ENCODE measurements at places on chromosomes 2 and 18.

- DNase-seq = no peak
Measured at GRCh38 chr2:112073875-112074274, 18.8 kb downstream of the TMEM87B start.

GRCh38 chr18:25365242-25365641 lies 13.3 kb upstream of the ZNF521 start:
- no peak for DNase-seq

DNA sequence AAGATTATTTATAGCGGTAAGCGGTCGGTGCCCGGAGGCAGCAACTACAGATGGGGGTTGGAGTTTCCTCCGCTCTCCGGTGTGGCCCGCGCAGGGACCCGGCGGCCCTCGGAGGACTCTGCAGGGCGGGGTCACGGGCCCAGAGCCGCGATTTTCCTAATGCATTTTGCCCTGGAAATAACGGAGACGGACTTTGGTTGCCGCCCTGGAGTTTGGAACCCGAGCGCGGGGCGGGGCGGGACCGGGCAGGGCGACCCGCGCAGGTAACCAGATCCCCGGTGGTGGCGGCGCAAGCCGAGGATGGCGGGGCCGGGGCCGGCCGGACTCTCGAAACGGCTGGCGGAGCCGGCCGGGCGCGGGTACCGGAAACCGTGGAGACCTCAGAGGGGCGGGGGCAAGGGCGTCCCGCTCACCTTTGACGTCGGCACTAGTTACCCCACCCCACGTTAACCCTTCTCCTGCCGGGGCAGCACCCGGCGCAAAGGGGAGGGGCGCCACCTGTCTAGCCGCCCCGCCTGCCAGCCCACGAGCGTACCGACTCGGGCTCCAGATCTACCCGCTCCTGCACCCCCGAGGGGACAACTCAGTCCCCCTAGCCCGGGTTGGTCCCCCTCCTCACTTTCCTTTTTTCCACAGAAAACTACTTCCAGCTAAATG lies 2.9 kb downstream of the CYP26B1 start:
- DNase-seq = no peak

GRCh38 chr2:72010647-72011369 lies 136.9 kb downstream of the CYP26B1 start:
- no peak for DNase-seq

GRCh38 chr2:102044967-102045489 lies 53.3 kb downstream of the IL1R2 start:
- DNase-seq = no peak

- DNase-seq = peak; percentile 76
Measured at GRCh38 chr2:121363632-121364420, 78.8 kb upstream of the TFCP2L1 start.

- peak; percentile 71 for DNase-seq
Measured at GRCh38 chr2:176554101-176555048, 285.1 kb downstream of the MTX2 start.

GRCh38 chr2:177036747-177037146 lies 175.8 kb upstream of the HNRNPA3 start:
- DNase-seq = no peak

DNA sequence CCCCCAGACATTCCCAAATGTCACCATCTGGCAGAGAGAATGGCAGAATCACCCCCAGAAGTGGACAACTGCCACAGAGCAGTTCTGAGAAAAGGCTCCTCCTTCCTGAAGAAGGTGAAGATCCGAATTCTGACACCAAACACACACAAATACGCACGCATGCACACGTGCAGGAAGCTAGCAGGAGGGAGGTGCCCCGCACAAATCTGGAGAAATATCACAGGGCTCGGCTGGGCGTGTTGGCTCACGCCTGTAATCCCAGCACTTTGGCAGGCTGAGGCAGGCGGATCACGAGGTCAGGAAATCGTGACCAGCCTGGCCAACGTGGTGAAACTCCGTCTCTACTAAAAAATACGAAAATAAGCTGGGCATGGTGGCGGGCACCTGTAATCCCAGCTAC lies 38.5 kb upstream of the ATG16L1 start:
- DNase-seq = no peak

- peak; percentile 12 for DNase-seq
Measured at GRCh38 chr18:2588666-2589344, 17.4 kb downstream of the NDC80 start.
